Cerebellum (tissue), 4 donors: ENCODE measurements at places on chromosomes 3 and 15. TPM values are rescaled to one million over a fixed set of nuclear protein-coding genes. Genes with fewer than 3 reads are reported as not detected.

RBP2 gene
- not detected for total RNA-seq

GMPS gene
- total RNA-seq: 37.4 TPM

SEMA5B gene
- 24.8 TPM for total RNA-seq

MAPKAPK3 gene
- 12.2 TPM for total RNA-seq

ZNF860 gene
- total RNA-seq: 1.8 TPM

PRKCD gene
- total RNA-seq: 0.73 TPM

ADAMTSL3 gene
- 1.4 TPM for total RNA-seq

PARP14 gene
- 15.2 TPM for total RNA-seq

LDHAL6B gene
- not detected for total RNA-seq

FOXL2NB gene
- 1.9 TPM for total RNA-seq

CCDC39 gene
- 0.54 TPM for total RNA-seq

BTBD1 gene
- 70.5 TPM for total RNA-seq

GABRA5 gene
- total RNA-seq: 4.6 TPM

MORC1 gene
- total RNA-seq: 0.36 TPM

RNF168 gene
- 14.2 TPM for total RNA-seq

POLQ gene
- total RNA-seq: 5.5 TPM

TRAK1 gene
- 53.9 TPM for total RNA-seq

GCNT3 gene
- 0.18 TPM for total RNA-seq

OIP5 gene
- total RNA-seq: 4.6 TPM

SLC4A7 gene
- 206 TPM for total RNA-seq

ACOX2 gene
- 3.4 TPM for total RNA-seq

JMJD7 gene
- 1.6 TPM for total RNA-seq
